Kidney (tissue), 22 donors: ENCODE measurements at places on chromosomes 5 and 9. TPM values are rescaled to one million over a fixed set of nuclear protein-coding genes. Genes with fewer than 3 reads are reported as not detected.
A peak's percentile ranks its signal among the peaks of the same experiment; 100 is the strongest.

DNA sequence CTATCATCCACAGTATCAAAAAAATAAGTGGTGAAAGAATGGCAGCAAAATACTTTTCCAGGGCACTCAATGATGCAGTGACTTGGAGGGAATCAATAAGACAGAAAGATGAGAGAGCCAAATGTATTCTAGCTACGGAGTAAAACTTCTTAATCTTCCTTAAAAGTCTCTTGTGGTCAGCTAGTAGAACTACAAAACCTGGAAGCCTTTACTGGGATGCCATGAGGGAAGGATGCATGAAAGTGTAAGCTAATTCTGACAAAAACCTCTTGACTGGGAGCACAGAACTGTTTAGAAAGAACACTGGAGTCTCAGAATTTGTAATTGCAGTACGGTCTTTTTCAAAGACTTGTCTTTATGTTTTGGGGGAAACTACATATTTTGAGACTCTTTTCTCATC is 432.8 kb upstream of the PTPRD start:
- DNase-seq: no peak

DNA sequence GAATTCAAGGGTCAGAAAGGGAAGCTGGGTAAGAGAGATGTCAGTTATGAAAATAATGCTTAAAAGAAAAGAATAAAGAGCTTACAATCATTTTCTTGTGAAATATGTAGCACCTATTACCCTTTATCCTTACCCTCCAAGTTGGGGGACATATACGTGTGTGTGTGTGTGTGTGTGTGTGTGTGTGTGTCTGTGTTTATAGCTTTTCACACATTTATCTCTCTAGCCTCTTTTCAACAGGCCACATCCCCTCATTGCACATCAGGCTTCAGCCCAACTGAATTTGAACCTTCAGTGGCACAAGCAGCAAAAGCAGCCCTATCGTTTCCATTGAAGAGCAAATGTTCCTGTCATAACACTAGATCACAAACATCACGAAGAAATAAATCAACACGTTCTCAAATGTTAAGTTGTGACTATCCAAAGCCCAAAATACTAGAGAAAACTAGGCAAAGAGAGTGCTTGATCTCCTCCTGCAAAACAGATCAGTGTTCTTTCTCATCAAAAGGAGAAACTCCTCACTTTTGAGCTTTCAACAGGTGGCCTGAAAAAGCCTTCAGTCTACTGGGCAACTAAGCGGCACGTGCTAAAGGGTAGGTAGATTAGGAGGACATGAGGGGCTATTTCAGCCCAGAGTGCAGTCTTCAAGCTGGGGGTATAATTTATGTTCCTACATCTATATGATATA is 416.4 kb downstream of the EFNA5 start:
- DNase-seq: no peak

- DNase-seq: no peak
Observed at GRCh38 chr9:101197026-101197425, 168.5 kb downstream of the PLPPR1 start.

DNA sequence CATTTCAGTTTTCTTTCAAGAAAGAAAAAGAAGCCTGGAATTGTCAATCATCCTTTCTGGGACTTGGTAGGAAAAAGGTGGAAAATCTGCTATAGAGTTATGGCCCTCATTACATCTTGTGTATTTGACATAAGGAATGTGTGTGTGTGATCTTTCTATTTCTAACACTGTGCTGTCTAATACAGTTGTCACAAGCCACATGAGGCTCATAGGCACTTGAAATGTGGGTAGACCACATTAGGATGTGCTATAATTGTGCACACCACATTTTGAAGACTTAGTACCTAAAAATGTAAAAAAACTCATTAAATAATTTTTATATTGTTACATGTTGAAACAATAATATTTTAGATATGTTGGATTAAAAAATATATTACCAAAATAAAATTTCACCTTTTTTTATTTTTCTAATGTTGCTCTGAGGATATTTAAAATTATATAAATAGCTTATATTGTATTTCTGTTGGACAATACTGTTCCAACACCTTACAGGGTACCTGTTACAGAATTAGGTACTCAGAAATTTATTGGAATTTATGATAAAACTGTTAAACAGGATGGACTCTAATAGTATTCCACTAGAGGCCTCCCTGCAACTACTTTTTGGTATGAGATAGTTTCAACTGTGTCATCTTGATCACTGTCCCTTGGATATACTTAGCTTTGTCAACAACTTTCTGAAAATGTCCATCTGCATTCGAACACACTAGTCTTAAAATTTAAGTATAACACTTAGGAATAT is 18.4 kb downstream of the MSANTD3 start:
- no peak for DNase-seq

- no peak for DNase-seq
Observed at GRCh38 chr9:93960221-93960970, 5.2 kb upstream of the BARX1 start.

DNA sequence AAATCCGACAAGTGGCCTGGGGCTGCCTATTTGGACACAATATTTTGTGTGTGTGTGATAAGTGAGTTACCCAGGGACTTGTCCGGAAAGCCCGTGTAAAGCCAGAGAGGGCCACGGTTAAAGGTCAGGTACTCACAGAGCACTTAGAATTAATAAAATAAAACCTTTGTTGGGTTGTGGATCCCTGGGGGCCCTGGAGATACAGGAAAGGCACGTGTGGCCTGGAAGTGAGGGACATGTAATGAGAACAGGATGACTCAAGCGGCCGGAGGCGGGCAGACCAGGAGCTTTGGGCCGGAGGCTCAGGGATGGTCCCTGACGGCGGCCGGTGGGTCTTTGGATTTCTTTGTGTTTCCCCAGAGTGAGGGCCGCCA is 1.0 kb downstream of the DMRT2 start:
- DNase-seq: peak; percentile 63

DNA sequence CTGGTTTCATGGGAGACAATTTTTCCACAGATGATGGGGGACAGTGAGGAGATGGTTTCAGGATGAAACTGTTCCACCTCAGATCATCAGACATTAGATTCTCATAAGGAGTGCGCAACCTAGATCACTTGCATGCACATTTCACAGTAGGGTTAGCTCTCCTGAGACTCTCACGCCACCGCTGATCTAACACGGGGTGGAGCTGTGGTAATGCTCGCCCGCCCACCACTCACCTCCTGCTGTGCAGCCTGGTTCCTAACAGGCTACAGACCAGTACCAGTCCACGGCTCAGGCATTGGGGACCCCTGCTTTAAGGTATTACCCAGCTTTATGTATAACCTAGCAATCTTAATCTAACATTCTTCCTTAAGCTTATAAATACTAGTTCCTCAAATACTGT is 35.6 kb downstream of the TTC39B start:
- no peak for DNase-seq

DNA sequence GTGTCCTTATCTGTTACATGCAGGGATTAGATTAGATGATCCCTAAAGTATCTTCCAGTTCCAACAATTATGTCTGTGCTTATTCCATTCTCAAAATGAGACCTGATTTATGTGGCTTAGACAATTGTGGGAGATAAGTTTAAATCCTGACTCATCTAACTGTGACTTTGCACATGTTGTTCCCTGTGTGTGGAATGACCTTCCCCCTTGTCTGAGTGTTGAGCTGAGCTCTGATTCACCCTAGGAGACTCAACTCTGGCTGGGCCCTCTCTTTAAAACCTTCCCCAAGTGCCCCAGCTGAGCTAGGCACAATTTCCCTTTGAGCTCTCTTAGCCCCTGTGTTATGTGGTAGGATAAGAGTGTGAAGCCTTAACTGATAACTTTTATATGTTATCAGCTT is 118.9 kb upstream of the ELL2 start:
- DNase-seq: no peak

- no peak for DNase-seq
Observed at GRCh38 chr5:164020116-164020515, 514.7 kb downstream of the MAT2B start.

GRCh38 chr5:164027738-164028137 is 522.3 kb downstream of the MAT2B start:
- DNase-seq: no peak

- no peak for DNase-seq
Observed at GRCh38 chr5:141733198-141733597, 51.2 kb upstream of the ARAP3 start.

- DNase-seq: no peak
Observed at GRCh38 chr9:13268469-13268868, 11.0 kb downstream of the MPDZ start.

DNA sequence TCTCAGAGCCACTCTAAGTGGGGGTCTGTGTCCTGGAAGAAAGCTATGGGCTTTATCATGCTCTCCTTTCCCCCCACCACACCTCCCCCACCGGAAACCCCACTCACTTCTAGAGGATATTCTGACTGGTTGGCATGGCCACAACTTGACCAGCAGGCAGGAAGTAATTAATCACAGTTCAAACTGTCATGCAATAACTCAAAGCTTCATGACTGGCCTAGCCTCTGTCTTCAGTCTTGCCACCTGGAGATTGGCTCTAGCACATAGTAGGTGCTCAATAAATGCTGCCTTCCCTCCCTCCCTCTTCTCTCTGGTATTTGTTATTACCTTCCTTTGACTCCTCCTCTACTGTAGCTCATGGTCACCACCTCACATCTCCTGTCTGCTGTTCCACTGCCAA is 124.7 kb downstream of the GABBR2 start:
- no peak for DNase-seq

- DNase-seq: no peak
Observed at GRCh38 chr5:171773106-171773505, 12.5 kb upstream of the SMIM23 start.

DNA sequence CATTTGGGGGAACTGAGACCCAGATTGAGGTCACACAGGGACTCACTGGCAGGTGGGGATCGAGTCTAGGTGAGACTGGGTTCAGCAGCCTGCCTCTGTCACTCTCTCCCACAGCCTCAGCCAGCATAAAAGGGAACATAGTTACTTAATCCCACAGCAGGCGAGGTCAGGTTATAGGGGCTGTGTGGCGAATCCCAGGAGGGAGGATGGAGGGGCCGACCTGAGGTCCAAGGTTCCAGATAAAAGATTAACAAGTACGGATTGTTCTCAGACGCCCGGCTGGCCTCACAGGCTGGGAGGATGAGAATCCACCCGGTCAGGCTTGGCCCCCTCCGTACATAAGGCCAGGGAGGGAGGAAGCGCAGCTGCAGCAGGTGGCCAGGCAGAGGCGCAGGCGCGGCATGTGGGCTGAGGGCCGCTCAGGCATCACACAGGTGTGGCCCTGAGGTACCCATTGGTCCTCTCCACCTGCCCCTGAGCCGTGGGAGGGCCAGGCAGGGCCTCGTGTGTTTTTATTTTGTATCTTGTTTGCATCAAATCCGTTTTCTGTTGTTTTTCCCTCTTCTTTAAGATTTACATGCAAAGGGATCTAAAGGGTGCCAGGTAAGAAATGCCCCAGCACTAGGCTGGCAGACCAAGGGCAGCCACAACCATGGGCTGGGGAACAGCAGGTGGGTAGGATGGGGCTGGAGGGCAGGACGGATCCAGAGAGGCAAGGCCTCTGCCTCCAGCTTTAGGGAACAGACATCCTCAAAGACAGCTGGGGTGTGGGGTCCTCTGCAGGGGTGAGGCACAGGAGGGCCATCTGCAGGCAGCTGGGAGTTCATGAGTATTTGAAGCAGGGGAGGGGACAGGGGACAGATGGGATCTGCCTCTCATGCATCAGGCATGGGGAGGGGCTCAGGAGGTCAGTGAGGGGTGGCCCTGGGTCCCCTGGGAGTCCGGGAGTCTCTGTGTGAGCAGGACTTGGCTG is 3.6 kb downstream of the SUSD3 start:
- DNase-seq: peak; percentile 84

DNA sequence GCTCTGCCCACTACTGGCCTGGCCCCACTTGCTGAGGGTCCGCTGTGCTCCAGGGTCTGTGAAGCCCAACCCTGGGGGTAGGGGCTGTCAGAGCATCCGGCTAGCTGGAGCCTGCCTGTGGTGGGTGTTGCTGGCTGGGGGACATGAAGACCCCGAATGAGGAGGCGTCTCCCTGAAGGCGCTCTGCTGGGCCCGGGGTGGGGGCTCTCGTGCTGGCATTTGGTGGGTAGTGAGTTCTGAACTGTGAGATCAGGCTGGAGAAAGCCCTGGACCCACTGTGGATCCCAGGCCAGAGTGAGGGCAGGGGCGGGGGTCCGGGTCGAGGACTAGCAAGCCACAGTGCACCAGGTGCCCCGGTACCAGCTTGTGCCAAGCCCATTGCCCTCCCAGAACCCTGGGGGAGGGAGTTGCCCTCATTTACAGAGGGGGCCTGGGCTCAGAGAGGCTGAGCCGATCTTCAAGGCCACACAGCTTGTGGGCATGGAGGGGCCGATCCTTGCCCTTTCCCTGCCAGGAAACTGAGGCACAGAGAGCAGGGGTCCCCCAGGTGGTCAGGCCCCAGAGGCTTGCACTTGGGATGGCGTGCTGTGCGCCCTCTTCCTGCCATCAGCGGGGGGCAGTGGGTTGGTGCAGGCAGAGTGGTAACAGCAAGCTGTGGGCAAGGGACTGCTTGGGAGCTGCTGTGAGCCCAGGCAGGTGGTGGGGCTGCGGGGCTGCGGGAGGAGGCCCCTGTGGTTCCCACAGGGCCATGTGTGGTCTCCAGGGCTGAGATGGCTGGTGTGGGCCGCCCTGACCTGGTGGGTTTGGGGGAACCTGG is 15.9 kb downstream of the RXRA start:
- DNase-seq: no peak

GRCh38 chr9:5557606-5558587 is 47.6 kb downstream of the PDCD1LG2 start:
- DNase-seq: no peak

DNA sequence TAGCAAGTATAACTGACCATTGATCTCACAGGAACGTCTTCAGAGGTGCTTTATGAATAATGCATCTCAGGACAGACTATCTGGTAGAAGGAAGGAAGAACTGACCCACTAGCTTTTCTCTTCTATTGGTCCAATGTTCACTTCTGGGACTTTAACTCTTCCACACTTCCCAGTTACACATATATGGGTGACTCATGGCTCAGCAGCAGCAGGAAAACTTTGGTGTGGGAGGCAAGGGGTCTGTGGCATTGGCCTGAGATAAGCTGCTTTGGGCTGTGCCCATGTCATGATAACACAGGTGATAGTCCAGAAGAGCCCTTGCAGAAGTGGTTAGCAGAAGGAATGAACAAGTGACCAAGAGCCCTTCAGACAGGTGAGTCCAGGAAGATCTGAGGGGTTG is 148.8 kb downstream of the RAB3C start:
- DNase-seq: no peak

Gene CDK7
- 22.7 TPM for total RNA-seq

Gene SARDH
- 4.6 TPM for total RNA-seq

Gene HTR1A
- not detected for total RNA-seq

Gene GCNT1
- total RNA-seq: 8.3 TPM

Gene AIF1L
- total RNA-seq: 397 TPM
